ENCODE measurements at places on chromosomes 2 and 18. TPM values are rescaled to one million over a fixed set of nuclear protein-coding genes. Genes with fewer than 3 reads are reported as not detected.

The ALS2 gene
- 5.4 TPM for polyA plus RNA-seq

The TMEM198 gene
- 0.92 TPM for polyA plus RNA-seq

GRCh38 chr18:73739098-73739497 is 408.5 kb downstream of the FBXO15 start:
- no peaks in the 10 kb centered on the region for H3K4me1 ChIP-seq
- H3K36me3 ChIP-seq: no peaks in the 10 kb centered on the region
- H3K27ac ChIP-seq: no peak overlapping the region
- no peak overlapping the region for H3K4me3 ChIP-seq

The GPR148 gene
- not detected for polyA plus RNA-seq

- H3K4me3 ChIP-seq: no peak overlapping the region
- H3K27me3 ChIP-seq: no peaks in the 10 kb centered on the region
- DNase-seq: no peak
- no peaks in the 10 kb centered on the region for H3K36me3 ChIP-seq
- H3K4me1 ChIP-seq: no peaks in the 10 kb centered on the region
Observed at GRCh38 chr18:47996091-47996541, 65.7 kb upstream of the SMAD2 start.

The PHOSPHO2 gene
- 5.9 TPM for polyA plus RNA-seq

The CD302 gene
- polyA plus RNA-seq: 1.1 TPM

The HAAO gene
- polyA plus RNA-seq: 51.3 TPM

The ALPI gene
- not detected for polyA plus RNA-seq

DNA sequence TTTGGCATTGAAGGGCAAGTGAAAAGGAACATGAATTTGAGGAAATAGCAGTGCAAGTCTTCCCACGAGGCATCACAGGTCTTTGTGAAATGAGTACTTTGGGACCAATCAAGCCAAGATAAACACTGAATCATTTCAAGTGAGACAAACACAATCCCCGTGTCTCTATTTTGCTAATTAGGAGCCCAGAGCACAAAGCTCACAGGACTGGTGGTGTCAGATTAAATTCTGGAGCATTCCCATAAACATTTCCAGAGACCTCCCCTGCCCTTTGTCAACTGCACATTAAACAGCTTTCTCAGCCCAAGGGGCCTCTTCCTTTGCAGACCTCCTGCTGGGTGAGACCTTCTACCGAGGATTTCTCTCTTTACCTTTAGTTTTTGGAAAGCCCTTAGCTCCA is 50.7 kb downstream of the DAPL1 start:
- H3K4me3 ChIP-seq: no peak overlapping the region
- H3K4me1 ChIP-seq: no peaks in the 10 kb centered on the region
- no peak for DNase-seq
- H3K27ac ChIP-seq: no peak overlapping the region

- H3K27ac ChIP-seq: no peak overlapping the region
- H3K4me1 ChIP-seq: peaks cover 17% of the 10 kb centered on the region
- DNase-seq: no peak
- no peaks in the 10 kb centered on the region for H3K36me3 ChIP-seq
- H3K27me3 ChIP-seq: no peaks in the 10 kb centered on the region
Observed at GRCh38 chr2:119426396-119426675, 5.3 kb upstream of the TMEM37 start.

DNA sequence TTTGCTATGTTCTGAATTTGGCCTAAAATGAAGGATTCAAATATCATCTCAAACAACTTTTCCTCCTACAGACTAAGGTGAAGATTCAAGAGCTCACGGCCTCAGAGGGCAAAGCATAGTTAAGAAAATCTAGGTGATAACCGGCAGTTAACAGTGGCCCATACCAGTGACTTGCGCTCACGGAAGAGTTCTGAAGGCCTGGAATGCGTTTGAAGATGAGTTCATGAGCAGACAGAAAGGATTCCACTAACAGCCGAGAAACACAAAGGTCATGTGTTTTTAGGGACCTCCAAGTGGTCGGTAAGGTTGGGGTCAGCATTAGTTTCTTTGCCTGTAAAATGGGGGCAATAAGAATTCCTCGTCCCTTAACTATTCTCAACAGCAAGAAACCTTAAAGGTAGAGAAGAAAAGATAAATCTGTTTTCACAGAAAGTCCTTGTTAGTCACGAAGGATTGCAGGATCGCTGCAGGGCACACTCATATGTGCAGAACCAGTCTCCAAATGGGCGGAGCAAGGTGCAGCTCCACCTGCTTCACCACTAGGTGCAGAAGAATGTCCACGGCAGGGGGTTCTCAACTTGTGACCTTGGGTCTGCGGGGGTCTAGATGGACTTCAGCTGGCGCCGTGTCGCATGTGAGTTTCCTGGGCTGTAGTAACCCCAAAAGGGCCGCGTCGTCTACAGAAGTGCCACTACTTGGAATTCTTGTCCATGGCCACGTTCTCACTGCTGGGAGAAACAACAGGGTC is 708 bp upstream of the RPIA start:
- no peaks in the 10 kb centered on the region for H3K36me3 ChIP-seq
- DNase-seq: no peak
- peaks cover 3% of the 10 kb centered on the region for H3K4me1 ChIP-seq
- H3K4me3 ChIP-seq: peak overlapping the region; percentile 87
- H3K27me3 ChIP-seq: no peaks in the 10 kb centered on the region
- H3K27ac ChIP-seq: peak overlapping the region; percentile 76

DNA sequence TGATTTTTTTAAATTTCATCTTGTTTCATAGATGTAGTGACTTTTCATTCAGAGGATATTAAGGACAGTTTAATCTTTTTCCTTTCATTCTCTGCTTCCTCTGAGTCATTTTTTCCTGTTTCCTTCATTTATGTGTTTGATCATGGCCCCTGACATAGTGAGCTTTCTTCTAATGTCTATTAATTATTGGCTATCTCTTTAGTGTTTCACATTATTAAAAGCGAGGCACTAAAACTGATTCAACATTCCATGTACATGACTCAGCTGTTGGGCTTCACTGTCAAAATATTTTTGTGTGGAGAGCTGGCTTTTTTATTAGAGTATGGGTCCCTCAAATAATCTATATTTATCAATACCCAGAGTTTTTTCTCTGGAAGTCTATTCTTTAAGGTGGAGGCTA is 125.8 kb downstream of the THSD7B start:
- H3K27me3 ChIP-seq: no peaks in the 10 kb centered on the region
- H3K27ac ChIP-seq: no peak overlapping the region
- no peaks in the 10 kb centered on the region for H3K36me3 ChIP-seq

DNA sequence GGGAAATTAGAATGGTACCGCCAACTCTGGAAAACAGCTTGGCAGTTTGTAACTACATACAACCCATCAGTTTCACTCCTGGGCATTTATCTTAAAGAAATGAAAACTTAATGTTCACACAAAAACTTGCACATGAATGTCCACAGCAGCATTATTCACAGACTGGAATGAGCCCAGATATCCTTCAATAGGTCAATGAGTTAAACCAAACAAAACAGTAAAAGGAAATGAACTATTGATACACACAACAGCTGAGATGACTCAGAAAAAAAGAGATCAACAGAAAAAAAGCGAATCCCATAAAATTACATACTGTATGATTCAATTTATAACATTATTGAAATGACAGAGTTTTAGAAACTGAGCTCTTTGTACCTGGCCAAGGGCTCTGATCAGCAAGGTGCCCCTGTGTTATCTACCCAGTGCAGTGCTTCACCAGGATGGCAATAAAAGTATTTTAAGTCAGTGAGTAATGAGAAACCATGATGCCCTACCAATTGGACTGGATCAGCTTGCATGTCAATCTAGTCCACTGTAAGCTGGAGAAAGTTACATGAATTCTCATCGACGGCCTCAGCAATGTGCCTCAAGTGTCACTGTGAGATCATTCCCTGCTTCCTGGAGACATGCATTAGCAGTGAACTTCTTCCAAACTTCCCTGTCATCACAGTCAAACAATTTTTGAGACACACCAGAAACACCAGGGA is 21.9 kb downstream of the TMEM237 start:
- H3K36me3 ChIP-seq: 0 out of 2 replicates have a peak, but pooled peaks cover 2% of the 10 kb centered on the region
- no peak overlapping the region for H3K27ac ChIP-seq
- DNase-seq: no peak
- H3K4me3 ChIP-seq: no peak overlapping the region
- H3K27me3 ChIP-seq: no peaks in the 10 kb centered on the region

GRCh38 chr2:95320986-95321767 is 24.0 kb downstream of the KCNIP3 start:
- no peaks in the 10 kb centered on the region for H3K36me3 ChIP-seq
- no peak overlapping the region for H3K27ac ChIP-seq
- no peaks in the 10 kb centered on the region for H3K4me1 ChIP-seq
- H3K27me3 ChIP-seq: no peaks in the 10 kb centered on the region
- no peak for DNase-seq
- H3K4me3 ChIP-seq: no peak overlapping the region

DNA sequence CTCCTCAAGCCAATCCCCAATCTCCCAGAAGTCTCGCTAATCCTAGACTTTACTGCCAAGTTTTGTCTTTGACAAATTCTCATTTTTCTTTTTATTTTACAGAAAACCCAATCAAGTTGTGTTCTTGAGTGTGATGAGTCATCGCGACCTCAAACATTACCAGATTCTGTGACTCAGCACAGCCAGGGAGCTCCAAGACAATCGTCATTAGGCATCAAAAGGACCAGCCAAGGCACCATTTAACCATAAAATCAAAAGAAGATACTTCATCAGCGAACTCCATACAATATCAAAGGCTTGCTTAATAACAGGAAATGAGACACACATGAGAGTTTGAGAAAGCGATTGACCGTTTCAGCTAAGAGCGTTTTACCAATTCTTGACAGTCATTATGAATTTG is 146.2 kb upstream of the AGAP1 start:
- no peaks in the 10 kb centered on the region for H3K36me3 ChIP-seq
- no peaks in the 10 kb centered on the region for H3K27me3 ChIP-seq
- no peak overlapping the region for H3K4me3 ChIP-seq
- DNase-seq: no peak

The GPR35 gene
- polyA plus RNA-seq: not detected

- no peak for DNase-seq
- H3K27me3 ChIP-seq: peaks cover 4% of the 10 kb centered on the region
- H3K27ac ChIP-seq: no peak overlapping the region
- no peaks in the 10 kb centered on the region for H3K4me1 ChIP-seq
- H3K4me3 ChIP-seq: no peak overlapping the region
Observed at GRCh38 chr18:48193521-48194492, 215.4 kb downstream of the ZBTB7C start.

The PLGLB1 gene
- 1.1 TPM for polyA plus RNA-seq

The SLC14A1 gene
- polyA plus RNA-seq: not detected

- H3K36me3 ChIP-seq: no peaks in the 10 kb centered on the region
- no peaks in the 10 kb centered on the region for H3K4me1 ChIP-seq
- no peak for DNase-seq
- H3K4me3 ChIP-seq: no peak overlapping the region
Observed at GRCh38 chr2:52658598-52658997, 1109.0 kb upstream of the CHAC2 start.

The UCN gene
- 2.1 TPM for polyA plus RNA-seq

GRCh38 chr2:152511981-152512380 is 177.0 kb downstream of the FMNL2 start:
- H3K27me3 ChIP-seq: no peaks in the 10 kb centered on the region
- H3K27ac ChIP-seq: no peak overlapping the region
- peaks cover under 1% of the 10 kb centered on the region for H3K4me1 ChIP-seq
- H3K4me3 ChIP-seq: no peak overlapping the region

- H3K27ac ChIP-seq: no peak overlapping the region
- no peaks in the 10 kb centered on the region for H3K27me3 ChIP-seq
- no peaks in the 10 kb centered on the region for H3K4me1 ChIP-seq
- no peak overlapping the region for H3K4me3 ChIP-seq
Observed at GRCh38 chr2:241897231-241897916, 27.8 kb downstream of the RTP5 start.

DNA sequence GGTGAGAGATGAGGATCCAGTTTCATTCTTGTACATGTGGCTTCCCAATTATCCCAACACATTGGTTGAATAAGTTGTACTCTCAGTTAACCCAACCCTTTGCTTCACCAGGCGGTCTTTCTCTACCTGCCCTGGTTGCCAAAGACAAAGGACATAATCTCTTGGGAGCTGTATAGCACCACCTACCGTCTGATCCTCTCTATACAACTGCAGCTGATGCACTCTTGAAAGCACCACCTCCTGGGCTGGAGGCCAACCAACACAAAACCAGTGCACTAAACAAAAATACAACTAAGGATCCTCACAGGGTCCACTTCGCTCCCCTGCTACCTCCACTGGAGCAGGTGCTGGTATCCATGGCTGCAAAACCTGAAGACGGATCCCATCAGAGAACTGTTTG is 473.6 kb upstream of the NRXN1 start:
- H3K4me1 ChIP-seq: no peaks in the 10 kb centered on the region
- H3K36me3 ChIP-seq: no peaks in the 10 kb centered on the region
- H3K27me3 ChIP-seq: no peaks in the 10 kb centered on the region
- DNase-seq: no peak
- no peak overlapping the region for H3K4me3 ChIP-seq

DNA sequence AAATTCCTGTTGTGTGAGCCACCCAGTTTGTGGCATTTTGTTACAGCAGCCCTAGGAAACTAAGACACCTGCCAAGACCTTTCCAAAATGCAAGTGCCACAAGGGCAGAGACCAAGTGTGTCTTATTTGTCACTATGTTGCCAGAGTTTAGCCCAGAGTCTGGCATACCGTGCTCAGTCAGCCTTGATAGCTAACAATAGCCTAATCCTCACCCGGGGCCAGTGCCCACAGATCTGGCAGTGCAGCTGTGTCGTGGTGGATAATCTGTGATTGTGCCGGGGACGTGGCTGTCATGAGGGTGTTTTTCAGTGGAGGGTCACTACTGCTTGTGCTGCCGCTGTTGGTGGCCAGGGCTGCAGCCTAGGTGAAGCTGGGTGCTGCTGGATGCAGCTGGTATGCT is 53.5 kb downstream of the MEP1B start:
- H3K27me3 ChIP-seq: peaks cover 2% of the 10 kb centered on the region
- H3K4me1 ChIP-seq: no peaks in the 10 kb centered on the region
- no peak overlapping the region for H3K4me3 ChIP-seq
- H3K27ac ChIP-seq: no peak overlapping the region
- no peak for DNase-seq
- no peaks in the 10 kb centered on the region for H3K36me3 ChIP-seq

DNA sequence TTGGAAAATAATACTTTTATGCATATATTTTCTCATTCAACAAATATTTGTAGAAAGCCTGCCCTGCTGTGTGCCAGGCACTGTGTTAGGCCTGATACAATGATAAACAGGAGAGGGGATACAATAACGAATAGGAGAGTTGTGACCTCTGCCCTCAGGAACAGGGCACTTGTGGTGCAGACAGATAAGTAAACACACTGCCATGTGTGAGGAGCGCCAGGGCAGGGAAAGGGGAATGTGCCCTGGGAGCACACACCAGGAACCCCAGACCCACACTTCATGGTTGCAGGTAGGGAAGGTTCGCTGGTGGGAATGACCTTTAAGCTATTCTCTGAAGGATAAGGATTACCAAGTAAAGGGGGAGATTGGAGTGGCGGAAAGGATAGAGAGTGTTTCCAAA is 42.2 kb upstream of the DSC1 start:
- H3K27me3 ChIP-seq: no peaks in the 10 kb centered on the region
- no peak overlapping the region for H3K4me3 ChIP-seq
- no peaks in the 10 kb centered on the region for H3K36me3 ChIP-seq
- H3K27ac ChIP-seq: no peak overlapping the region
- no peak for DNase-seq

The CYS1 gene
- polyA plus RNA-seq: 1.3 TPM

GRCh38 chr2:206354129-206354528 is 79.7 kb downstream of the ZDBF2 start:
- DNase-seq: no peak
- no peak overlapping the region for H3K4me3 ChIP-seq
- no peaks in the 10 kb centered on the region for H3K27me3 ChIP-seq
- H3K27ac ChIP-seq: no peak overlapping the region
- no peaks in the 10 kb centered on the region for H3K4me1 ChIP-seq

All from GM12878 (cell line).